T-helper 17 cell (primary cell): ENCODE measurements at places on chromosomes 7 and 10.

DNA sequence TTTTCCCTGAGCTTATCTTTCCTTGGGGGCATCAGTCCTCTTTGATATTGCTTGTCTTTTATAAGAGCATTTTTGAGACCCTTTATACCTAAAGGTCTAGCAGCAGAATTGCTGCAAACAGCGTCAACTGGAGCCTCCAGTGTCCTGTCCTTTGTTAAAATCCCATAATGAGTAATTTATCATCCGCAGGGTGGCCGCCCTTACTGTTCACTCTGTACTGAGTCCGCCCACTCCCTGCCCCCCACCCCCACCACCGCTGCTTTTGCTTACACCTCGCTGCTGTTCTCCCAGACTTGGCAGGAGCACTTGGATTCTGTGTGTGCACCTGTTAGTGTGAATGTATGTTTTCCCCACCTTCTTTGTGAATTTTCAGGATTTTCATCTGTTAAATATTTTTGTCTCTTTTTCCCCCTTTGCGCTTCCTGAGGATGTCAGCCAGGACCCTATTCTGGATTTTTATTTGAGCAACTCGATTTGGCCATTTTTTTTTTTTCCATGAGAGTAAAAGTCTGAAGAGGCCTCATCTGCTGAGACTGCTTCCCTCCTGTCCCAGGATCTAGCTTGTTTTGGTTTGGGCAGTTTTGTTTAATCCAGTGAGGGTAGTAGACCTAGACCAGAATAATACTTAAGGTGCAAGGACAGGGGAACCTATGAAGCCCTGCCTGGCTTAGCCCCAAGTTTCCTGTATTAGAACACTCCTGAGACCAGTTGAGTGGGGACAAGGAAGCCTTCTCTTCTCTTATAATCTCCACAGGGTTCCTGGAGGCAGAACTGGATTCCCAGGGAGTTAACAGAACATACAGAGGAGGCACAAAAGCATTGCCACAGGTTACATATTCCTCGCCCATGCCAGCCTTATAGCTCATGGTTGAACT is 8.2 kb downstream of the AGFG2 start:
- no peak for DNase-seq

DNA sequence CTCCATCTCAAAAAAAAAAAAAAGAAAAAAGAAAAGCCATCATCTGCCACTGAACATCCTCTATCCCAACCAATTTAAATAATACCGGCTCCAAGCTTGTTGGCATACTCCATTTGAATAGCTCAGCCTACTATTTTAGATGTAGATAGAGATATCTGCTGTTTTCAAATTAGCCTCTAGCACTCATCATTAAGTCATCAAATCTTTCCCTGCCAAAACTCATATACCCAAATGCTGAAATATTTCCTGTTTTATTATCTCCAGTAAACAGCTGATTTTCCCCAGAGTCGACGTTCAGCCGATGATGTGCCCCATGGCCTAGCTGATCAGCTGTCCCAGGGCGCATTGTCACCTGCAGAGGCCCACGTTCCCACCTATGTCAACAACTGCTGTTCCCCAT is 34.5 kb upstream of the FRMD4A start:
- DNase-seq, result no peak

DNA sequence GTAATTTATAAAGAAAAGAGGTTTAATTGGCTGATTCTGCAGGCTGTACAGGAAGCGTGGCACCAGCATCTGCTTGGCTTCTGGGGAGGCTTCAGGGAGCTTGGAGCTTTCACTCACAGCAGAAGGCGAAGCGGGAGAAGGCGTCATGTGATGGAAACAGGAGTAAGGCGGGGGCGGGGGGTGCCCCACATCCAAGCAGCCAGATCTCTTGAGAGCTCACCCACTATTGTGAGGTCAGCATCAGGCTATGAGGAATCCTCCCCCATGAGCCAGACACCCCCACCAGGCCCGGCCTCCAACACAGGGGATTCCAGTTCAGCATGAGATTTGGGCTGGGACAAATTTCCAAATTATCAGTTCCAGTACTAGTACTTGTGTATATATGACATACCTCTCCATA is 46.2 kb downstream of the WDR37 start:
- DNase-seq, result no peak

DNA sequence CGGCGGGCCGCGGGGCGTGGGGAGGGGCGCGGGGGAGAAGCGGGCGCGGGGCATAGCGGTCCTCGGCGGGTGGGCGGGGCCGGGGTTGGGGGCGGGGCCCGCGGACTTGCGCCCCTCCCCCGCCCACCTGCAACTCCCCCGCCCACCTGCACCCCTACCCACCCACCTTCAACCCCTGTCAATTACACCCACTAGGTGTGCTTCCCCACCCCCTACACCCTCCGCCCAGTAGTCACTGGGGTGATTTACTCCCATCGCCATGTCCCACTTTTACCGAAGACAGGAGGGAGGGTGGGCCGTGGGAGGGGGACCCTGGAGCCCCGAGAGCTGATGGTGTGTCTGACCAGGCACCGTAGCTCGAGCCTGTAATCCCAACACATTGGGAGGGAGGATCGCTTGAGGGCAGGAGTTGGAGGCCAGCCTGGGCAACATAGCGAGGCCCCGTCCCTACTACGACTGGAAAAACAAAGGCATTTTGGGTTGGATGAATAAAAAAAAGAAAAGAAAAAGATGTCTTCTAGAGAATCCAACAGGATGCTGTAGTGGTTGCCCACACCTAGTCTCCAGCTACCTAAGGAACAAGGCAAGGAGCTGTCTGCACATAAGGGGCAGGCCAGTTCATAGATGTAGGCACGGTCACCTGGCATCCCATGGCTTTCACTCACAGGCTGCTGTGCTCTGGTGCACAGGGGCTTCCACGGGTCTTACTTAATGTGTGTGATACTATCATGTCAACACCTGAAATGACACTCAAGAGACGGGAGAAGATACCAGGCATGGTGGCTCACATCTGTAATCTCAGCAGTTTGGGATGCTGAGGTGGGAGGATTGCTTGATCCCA is 761 bp downstream of the KCTD7 start:
- no peak for DNase-seq

DNA sequence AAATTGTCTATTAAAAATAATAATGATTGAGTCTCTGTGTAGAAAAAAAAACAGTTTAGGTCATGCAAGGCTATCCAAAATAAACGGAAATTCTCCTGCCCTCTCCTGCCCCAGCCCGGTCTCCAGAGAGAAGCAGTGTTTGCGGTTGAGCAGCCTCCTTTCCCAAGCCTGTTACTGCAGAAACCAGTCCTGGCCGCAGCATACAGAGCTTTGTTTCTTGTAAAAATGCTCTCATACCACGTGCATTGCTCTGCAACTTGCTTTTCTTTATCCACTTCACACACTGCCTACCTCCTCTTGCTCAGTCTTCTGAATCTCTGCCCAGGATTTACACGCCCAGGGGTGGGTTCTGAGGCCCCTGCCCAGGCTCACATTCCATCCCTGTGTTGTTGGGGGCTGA is 34.4 kb upstream of the CUL1 start:
- DNase-seq, result no peak

- no peak for DNase-seq
Measured at GRCh38 chr7:155471718-155472117, 13.8 kb downstream of the EN2 start.

- no peak for DNase-seq
Measured at GRCh38 chr7:96308253-96308949, 13.5 kb downstream of the SLC25A13 start.

GRCh38 chr7:148941598-148942275 is 57.6 kb upstream of the EZH2 start:
- DNase-seq, result peak; percentile 50

DNA sequence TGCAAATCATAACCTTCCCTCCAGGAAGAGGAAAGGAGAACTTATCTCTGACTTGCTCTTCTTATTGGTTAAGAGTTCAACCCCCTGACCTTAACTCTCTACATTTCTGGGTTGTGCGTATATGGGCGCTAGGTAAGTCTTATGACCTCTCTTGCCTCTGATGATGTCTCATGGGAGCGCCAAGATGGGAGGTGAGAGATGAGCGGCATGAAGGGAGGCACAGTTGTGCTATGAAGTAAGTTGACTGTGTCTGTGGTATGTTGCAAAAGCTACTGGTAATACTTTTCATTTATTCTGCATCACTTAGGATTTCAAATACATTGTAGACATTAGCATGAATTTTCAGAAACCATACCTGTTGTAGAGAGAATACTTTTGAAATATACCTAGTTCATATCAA is 59.0 kb downstream of the EXOC6 start:
- no peak for DNase-seq
